ENCODE measurements at places on chromosomes 2 and 18. TPM values are rescaled to one million over a fixed set of nuclear protein-coding genes. Genes with fewer than 3 reads are reported as not detected.

Gene C1GALT1C1L
- polyA plus RNA-seq, result not detected

GRCh38 chr18:48152549-48152948, 222.1 kb upstream of the SMAD2 start:
- H3K4me1 ChIP-seq, result no peaks in the 10 kb centered on the region
- H3K27me3 ChIP-seq, result peaks cover 30% of the 10 kb centered on the region
- DNase-seq, result no peak
- H3K36me3 ChIP-seq, result no peaks in the 10 kb centered on the region

DNA sequence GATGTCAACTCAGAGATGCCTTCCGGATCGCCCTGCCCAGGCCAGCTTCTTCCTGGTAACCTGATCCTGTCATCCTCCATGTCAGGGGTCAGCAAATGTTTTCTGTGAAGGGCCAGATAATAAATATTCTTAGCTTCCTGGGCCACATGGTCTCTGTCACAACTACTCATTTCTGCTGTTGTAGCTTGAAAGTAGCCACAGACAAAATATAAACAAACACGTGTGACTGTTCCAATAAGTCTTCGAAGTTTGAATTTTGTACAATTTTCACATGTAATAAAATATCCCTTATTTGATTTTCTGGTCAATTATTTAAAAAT, 35.8 kb downstream of the ANXA4 start:
- H3K36me3 ChIP-seq, result no peaks in the 10 kb centered on the region
- H3K4me1 ChIP-seq, result peaks cover 54% of the 10 kb centered on the region
- H3K27ac ChIP-seq, result no peak overlapping the region
- H3K4me3 ChIP-seq, result no peak overlapping the region

DNA sequence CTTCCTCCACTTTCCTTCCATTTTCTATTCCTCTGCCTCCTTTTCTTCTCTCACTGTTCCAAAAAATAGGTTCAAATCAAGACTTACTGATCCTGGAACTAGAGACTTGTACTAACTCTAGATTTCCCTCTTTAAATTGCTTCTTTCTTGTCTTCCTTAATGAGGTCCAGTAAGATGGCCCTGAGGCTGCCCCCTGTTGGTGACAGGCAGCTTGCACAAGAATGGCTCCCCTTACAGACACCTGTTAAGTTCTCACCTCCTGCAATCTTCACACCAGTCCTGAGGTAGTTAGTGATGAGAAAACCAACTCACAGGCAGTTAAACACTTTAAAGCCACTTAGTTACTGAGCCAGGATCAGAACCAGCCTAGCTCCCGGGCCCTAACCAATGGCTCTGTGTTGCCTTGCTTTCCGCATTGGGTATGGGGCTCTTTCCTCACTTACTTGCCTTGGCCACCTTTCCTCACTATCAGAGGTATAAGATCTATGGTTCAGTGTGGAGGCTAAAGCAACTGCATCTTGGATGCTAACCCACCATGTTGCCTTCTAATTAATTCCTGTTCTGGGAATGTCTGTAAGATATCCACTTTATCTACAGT, 130.6 kb downstream of the AKAIN1 start:
- DNase-seq, result no peak
- H3K4me3 ChIP-seq, result no peak overlapping the region
- H3K36me3 ChIP-seq, result no peaks in the 10 kb centered on the region
- H3K4me1 ChIP-seq, result no peaks in the 10 kb centered on the region
- H3K27ac ChIP-seq, result no peak overlapping the region

DNA sequence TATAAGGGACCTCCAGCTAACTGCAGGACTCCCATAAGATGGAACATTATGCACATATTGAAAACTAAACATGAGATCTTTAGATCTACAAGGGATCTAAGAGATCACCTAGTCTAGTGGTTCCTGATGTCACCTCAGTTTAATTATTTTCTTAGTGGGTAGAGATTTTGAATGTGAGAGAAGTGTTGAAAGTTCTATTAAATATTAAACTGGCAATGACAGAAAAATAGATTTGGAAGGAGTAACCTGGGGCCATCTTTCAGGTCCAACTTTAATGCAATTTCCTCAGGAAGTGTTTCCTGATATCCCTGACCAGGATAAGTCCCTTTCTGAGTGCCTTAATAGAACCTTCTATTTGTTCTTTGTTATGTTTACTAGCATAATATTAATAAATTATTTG, 29.1 kb upstream of the CPS1 start:
- peaks cover 17% of the 10 kb centered on the region for H3K27me3 ChIP-seq
- no peaks in the 10 kb centered on the region for H3K4me1 ChIP-seq
- DNase-seq, result no peak
- no peak overlapping the region for H3K27ac ChIP-seq
- no peaks in the 10 kb centered on the region for H3K36me3 ChIP-seq
- no peak overlapping the region for H3K4me3 ChIP-seq

Data from naive B cell (primary cell).